ENCODE measurements at places on chromosomes 1 and 21.

DNA sequence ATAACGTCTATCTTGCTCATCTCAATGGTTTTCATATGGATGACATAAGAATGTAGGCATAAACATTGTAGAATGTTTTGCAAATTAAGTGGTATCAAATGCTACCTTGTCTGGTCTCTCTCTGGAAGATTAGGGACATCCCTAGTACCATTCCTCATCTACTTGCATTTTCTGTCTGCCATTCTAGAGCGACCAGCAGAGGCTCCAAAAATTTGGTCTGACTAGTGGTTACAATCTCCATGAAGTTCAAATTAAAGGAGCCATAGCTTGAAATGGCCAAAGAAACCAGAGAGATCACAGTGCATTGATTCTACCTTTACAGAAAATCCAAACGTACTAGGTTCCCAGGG is 1.1 kb downstream of the CD84 start:
- peak overlapping the region; percentile 91 for H3K27ac ChIP-seq
- peaks cover 83% of the 10 kb centered on the region for H3K4me1 ChIP-seq
- peak overlapping the region; percentile 74 for H3K4me3 ChIP-seq

GRCh38 chr1:27356619-27357280 is 10.0 kb downstream of the MAP3K6 start:
- H3K27ac ChIP-seq, result peak overlapping the region; percentile 78
- no peaks in the 10 kb centered on the region for H3K27me3 ChIP-seq
- peaks cover 38% of the 10 kb centered on the region for H3K4me1 ChIP-seq

DNA sequence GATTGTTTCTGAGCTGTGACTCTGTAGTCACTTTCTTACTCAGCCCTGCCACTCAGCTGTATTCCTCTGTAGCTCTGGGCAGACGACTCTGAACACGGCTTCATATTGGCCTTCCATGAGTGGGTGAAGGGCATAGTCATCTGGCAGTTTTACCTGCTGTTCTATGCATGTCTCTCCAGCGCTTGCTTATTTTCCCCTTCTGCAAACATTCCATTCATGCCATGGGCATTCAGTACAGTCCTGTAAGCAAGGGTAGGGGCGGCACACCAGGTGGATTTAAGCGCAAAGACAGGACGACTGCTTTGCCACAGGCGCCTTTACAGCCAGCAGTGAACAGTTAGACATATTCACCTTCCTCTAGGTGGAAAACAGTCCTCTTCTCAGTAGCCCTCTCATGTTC is 4.4 kb upstream of the WDR26 start:
- no peak overlapping the region for H3K27ac ChIP-seq
- no peak overlapping the region for H3K4me3 ChIP-seq
- H3K4me1 ChIP-seq, result peaks cover 19% of the 10 kb centered on the region
- no peak for DNase-seq
- no peaks in the 10 kb centered on the region for H3K27me3 ChIP-seq

DNA sequence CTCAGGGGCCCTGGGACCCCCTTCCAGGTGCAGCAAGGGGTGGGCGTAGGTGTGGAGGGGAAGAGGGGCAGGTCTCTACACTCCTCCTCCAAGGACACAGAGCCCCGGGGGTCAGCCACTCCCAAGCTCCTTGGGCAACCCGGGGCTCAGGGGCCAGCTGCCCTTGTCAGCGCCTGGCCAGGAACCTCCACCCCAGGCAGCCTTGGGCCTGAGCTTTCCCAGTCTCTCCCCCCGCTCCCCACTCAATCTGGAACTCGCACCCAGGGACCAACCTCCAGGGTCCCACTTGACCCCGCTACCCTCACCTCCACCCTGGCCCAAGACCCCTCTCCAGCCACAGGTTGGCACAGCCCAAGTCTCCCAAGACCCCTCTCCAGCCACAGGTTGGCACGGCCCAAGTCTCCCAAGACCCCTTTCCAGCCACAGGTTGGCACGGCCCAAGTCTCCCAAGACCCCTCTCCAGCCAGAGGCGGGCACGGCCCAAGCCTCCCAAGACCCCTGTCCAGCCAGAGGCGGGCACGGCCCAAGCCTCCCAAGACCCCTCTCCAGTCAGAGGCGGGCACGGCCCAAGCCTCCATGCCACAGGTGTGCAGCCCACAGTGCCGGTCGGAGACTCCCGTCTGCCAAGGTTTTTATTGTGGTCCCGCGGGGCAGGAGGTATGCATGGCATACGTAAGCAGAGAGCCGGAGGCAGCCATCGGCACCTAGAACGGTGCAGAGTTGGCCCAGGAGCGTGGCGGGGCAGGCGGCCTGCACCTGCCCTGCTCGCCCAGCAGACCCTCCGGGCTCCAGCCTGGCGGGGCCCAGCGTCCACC is 3.0 kb downstream of the TNFRSF4 start:
- H3K4me3 ChIP-seq, result peak overlapping the region; percentile 54
- H3K36me3 ChIP-seq, result peaks cover 9% of the 10 kb centered on the region
- DNase-seq, result no peak
- H3K27me3 ChIP-seq, result no peaks in the 10 kb centered on the region
- H3K27ac ChIP-seq, result peak overlapping the region; percentile 41

- no peak for DNase-seq
- H3K27me3 ChIP-seq, result no peaks in the 10 kb centered on the region
- H3K4me1 ChIP-seq, result peaks cover 35% of the 10 kb centered on the region
- H3K4me3 ChIP-seq, result no peak overlapping the region
- peaks cover 3% of the 10 kb centered on the region for H3K36me3 ChIP-seq
These were observed 165.0 kb upstream of the IRF2BP2 start for GRCh38 chr1:234774971-234775370.

DNA sequence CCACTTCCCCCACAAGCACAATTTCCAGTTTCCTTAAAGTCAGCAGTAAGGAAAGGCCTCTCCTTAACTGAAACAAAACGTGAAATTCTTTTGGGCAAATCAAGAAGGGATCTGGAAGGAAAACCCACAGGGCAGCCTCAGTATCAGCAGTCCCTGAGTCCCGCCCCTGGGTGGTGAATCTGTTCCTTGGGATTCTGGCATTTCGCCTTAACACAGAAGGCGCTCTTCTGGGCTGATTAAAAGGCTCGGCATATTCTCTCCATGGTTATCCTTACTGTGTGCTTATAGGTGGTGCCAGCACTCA is 12.2 kb upstream of the RAB4A start:
- no peak overlapping the region for H3K4me3 ChIP-seq
- H3K27me3 ChIP-seq, result no peaks in the 10 kb centered on the region
- H3K36me3 ChIP-seq, result no peaks in the 10 kb centered on the region
- peaks cover 23% of the 10 kb centered on the region for H3K4me1 ChIP-seq
- DNase-seq, result no peak

DNA sequence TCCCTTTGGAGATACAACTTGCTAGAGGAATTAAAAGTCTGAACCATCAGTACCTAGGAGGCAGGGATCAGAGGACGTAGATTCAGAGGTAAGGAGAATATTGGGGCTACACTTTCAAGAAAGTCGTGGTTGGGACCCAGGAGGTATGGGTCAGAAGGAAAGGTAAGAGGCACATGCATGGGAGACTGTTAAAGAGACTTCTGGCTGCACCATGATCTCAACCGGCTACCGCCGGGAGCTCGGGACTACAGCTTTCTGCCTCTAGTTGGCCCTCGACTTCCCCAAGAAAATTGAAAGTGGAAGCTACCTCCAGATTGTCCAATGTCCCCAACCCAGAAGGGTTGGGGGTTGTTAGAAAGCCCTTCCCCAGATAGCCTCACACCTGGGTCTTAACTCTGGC is 355.7 kb upstream of the TMPRSS15 start:
- no peak overlapping the region for H3K4me3 ChIP-seq
- DNase-seq, result no peak
- H3K4me1 ChIP-seq, result no peaks in the 10 kb centered on the region
- no peak overlapping the region for H3K27ac ChIP-seq

GRCh38 chr21:21076491-21076890 is 78.3 kb downstream of the NCAM2 start:
- no peak for DNase-seq
- H3K27me3 ChIP-seq, result no peaks in the 10 kb centered on the region
- no peak overlapping the region for H3K27ac ChIP-seq
- H3K36me3 ChIP-seq, result no peaks in the 10 kb centered on the region
- no peaks in the 10 kb centered on the region for H3K4me1 ChIP-seq

DNA sequence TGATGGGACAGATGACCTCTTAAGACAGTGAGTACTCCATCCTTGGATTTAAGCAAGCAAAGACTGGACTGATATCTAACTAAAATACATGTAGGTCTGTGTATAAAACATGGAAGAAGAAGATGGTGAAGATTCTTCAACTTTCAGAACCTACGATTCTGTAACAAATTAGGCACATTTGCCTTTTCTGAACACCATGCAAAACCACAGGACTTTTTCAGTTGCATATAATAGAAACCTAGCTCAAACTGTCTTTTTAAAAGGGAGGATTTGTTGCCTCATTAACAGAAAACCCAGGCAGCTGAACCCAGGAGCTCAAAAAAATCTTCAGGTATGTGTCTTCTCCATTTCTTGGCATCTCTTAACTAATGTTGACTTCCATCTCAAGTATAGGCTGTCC is 14.7 kb upstream of the TSPAN1 start:
- no peaks in the 10 kb centered on the region for H3K36me3 ChIP-seq
- no peak overlapping the region for H3K27ac ChIP-seq
- no peaks in the 10 kb centered on the region for H3K4me1 ChIP-seq
- no peak for DNase-seq

GRCh38 chr1:7702365-7702764 is 68.7 kb upstream of the VAMP3 start:
- H3K4me1 ChIP-seq, result peaks cover 11% of the 10 kb centered on the region
- no peaks in the 10 kb centered on the region for H3K36me3 ChIP-seq
- H3K4me3 ChIP-seq, result no peak overlapping the region

- H3K36me3 ChIP-seq, result no peaks in the 10 kb centered on the region
- H3K4me3 ChIP-seq, result no peak overlapping the region
- no peaks in the 10 kb centered on the region for H3K4me1 ChIP-seq
- DNase-seq, result no peak
These were observed 30.7 kb upstream of the RRP15 start for GRCh38 chr1:218254296-218254946.

DNA sequence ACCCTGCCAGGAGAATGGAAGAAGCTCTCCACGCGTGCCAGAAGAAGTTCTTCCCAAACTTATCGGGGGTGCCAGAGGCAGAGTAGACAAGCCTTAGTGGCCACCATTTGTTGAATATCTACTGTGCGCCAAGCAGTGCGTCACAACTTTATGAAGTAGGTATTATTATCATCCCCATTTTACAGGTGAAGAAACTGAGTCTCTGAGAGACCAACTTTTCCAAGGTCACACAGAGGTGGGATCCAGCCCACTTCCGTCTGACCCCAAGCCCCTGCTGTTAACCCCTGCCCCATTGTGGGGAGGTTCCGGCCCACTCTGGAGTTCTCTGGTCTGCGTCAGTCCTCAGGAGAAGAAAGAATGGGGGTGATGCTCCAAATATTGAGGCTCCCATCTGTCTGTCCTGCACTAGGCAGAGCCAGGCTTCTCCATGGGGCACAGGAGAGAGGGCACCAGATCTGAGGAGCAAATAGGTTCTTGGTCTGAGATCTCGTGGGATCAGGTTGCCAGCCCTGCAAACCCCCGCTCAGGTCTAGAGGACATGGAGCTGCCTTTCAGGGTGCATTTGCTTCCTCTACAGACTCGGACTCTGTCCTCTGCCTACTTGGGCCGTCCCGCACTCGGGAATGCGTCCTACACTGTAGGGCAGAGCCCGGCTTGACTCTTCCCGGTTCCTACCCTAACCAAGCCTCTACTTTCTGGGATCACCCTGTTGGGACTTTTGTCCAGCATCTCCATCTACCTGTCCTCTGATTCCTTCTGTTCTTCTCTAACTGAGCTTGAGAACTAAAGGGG is 2.1 kb downstream of the CDK18 start:
- H3K4me3 ChIP-seq, result no peak overlapping the region
- no peak overlapping the region for H3K27ac ChIP-seq
- H3K4me1 ChIP-seq, result peaks cover 13% of the 10 kb centered on the region
- H3K36me3 ChIP-seq, result no peaks in the 10 kb centered on the region
- H3K27me3 ChIP-seq, result no peaks in the 10 kb centered on the region

GRCh38 chr1:243432136-243432535 is 176.3 kb downstream of the SDCCAG8 start:
- no peak for DNase-seq
- peaks cover 14% of the 10 kb centered on the region for H3K36me3 ChIP-seq
- H3K27me3 ChIP-seq, result no peaks in the 10 kb centered on the region

- H3K4me1 ChIP-seq, result no peaks in the 10 kb centered on the region
- H3K27ac ChIP-seq, result no peak overlapping the region
- no peaks in the 10 kb centered on the region for H3K36me3 ChIP-seq
- no peaks in the 10 kb centered on the region for H3K27me3 ChIP-seq
- DNase-seq, result no peak
These were observed 90.7 kb downstream of the ST6GALNAC5 start for GRCh38 chr1:76957961-76958360.

GRCh38 chr1:219405531-219406331 is 207.2 kb downstream of the ZC3H11B start:
- peaks cover 2% of the 10 kb centered on the region for H3K27me3 ChIP-seq
- H3K27ac ChIP-seq, result no peak overlapping the region
- H3K36me3 ChIP-seq, result no peaks in the 10 kb centered on the region
- H3K4me1 ChIP-seq, result no peaks in the 10 kb centered on the region
- no peak for DNase-seq

DNA sequence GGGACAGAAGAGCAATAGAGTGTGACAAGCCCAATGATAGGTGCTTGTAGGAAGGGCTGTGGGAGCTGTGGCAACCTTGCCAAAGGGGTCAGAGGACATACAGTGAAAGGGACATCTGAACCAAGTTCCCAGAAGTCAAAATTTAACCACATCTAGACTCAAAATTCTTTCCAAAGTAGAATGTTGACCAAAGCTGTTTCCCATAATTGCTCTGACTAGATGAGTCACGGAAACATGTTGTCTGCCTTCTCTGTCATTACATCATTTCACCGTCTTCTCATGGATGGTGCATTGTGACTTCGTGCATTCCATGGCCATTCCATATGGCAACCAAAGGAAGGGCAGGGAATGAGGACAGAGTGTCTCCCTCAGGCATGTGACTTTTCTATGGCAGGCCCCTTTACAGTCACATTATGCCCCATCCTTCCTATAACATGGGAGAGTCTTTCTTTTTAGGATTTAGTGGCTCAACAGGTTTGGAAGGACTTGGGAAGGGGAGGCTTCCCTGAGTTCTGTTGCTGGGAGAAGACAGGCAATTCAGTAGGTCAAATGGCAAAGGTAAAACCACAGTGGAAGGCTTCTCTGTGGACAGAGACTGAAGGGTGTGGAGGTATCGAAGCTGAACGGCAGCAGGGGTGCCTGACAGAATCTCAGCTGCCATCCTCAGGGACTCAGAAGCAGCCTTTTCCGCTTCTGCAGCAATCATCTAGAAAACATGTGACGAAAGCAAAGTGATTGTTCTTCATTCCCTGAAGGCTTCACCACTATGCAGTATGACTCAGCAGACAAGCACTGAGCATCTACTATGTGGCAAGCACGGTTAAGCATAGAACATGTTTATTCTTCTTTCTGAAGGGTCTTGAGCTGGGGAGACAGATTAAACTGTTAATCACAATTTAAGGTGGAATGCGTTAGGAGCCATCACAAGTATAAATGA is 24.7 kb downstream of the NPHS2 start:
- DNase-seq, result no peak
- H3K27ac ChIP-seq, result no peak overlapping the region
- H3K4me1 ChIP-seq, result no peaks in the 10 kb centered on the region

Measured in activated naive CD4-positive, alpha-beta T cell treated with anti-CD3 and anti-CD28 coated beads for 36 hours (primary cell).